Motor neuron (in vitro differentiated cells): ENCODE measurements at places on chromosomes 3 and 15. TPM values are rescaled to one million over a fixed set of nuclear protein-coding genes. Genes with fewer than 3 reads are reported as not detected.

- ATAC-seq, result peak; percentile 12
Observed at GRCh38 chr3:39809995-39810595, 686 bp downstream of the MYRIP start.

DNA sequence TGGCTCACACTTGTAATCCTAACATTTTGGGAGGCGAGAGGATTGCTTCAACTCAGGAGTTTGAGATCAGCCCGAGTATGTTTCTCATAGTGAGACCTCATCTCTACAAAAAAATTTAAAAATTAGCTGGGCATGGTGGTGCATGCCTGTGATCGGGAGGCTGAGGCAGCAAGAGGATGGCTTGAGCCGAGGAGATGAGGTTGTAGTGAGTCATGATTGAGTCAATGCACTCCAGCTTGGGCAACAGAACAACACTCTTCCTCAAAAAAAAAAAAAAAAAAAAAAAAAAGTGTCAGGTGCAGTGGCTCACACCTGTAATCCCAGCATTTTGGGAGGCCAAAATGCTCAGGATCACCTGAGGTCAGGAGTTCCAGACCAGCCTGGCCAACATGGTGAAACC lies 2.4 kb downstream of the RPL39L start:
- no peak for ATAC-seq

SCN5A gene
- total RNA-seq, result 0.87 and 1.2 TPM in 2 replicates

DNA sequence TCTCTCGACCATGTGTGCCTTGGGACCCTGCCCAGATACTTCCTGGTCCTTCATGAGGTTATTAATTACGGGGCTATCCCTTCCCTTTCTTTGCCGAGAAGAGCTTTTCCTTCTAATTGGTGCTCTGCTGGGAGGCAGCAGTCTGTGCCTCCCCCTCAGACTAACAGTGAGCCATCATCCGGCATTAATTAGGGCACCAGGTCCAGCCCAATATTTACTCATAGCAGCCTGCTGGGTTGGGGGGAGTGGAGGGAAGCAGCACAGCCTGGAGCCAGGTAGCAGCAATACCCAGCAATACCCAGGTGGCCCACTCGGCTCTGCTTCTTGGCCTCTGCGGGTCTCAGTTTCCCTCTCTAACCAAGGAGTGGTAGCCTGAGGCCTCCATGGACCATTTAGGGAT lies 20.1 kb downstream of the CACNA2D2 start:
- no peak for ATAC-seq

NUP210 gene
- 9.0 and 13.3 TPM in 2 replicates for total RNA-seq

CACNA2D3 gene
- total RNA-seq, result 6.6 and 7.0 TPM in 2 replicates

LDHAL6B gene
- 0.30 TPM in 1 of 2 replicates, not detected in the other for total RNA-seq

C3orf70 gene
- 0.61 and 0.70 TPM in 2 replicates for total RNA-seq

GRCh38 chr15:23503980-23504379 lies 56.9 kb upstream of the GOLGA6L2 start:
- no peak for ATAC-seq

ADGRG7 gene
- total RNA-seq, result 0.26 TPM in 1 of 2 replicates, not detected in the other

DNA sequence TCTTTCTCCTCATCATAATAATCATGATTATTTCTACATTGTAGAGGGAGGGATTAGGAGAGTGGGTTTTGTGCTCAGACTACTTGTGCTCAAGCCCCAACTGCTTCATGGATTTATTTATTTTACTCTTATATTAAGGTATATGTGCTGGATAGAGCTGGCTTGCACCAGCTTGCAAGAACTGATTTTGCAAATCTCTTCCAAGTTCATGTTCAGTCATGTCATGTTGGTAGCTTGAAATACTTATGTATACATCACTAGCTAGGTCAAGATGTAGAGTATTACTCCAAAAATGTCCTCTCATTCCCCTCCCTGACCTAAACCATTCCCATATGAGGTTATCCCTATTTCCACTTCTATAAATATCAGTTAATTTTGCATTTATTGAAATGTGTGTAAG lies 293.9 kb upstream of the RBMS3 start:
- ATAC-seq, result no peak

GOLGA6D gene
- total RNA-seq, result 0.69 TPM in 1 of 2 replicates, not detected in the other

CSTA gene
- 0.85 and 0.97 TPM in 2 replicates for total RNA-seq

GRCh38 chr15:68018797-68019444 lies 35.2 kb upstream of the PIAS1 start:
- ATAC-seq, result no peak

DNA sequence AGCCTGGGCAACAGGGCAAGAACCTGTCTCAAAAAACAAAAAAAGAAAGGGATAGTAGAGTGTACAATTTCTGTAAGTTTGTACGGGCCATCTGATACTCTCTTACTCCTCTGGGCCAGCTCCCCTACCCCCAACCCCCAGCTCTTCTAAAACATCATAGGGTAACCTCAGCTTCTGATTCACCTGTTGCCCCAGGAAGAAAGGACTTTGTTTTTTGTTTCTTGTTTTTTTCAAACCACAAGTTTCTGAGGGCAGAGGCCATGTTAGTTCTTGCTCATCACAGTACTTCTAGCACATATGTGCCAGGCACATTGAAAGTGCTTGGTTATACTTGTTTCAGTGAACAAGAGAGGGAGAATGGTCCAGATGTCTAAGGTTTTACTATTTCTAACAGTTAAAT lies 20.2 kb downstream of the ATOSA start:
- no peak for ATAC-seq

- ATAC-seq, result no peak
Observed at GRCh38 chr15:39304201-39304841, 276.6 kb upstream of the THBS1 start.
